ENCODE measurements at places on chromosomes 11 and 22.

GRCh38 chr11:44208976-44209603 lies 100.8 kb downstream of the ALX4 start:
- no peak for DNase-seq

DNA sequence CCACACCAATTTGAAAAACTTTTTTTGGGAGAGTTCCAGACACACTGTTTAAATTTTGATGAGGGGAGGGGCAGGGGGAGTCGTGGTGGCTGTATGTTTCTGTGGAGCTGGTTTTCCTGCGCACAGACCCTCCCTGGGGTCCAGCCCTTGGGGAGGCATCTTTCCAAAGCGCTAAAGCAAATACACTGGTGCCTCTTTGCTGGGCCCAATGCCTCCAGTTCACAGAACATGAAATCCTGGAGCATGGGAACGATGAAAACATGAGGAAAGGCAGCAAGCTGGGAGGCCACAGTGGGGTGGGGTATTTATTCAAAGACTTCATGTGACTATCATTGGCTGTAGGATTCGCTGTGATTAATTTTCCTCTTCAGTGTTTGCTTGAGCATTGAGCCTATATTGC lies 135.3 kb downstream of the CCDC34 start:
- DNase-seq: no peak

DNA sequence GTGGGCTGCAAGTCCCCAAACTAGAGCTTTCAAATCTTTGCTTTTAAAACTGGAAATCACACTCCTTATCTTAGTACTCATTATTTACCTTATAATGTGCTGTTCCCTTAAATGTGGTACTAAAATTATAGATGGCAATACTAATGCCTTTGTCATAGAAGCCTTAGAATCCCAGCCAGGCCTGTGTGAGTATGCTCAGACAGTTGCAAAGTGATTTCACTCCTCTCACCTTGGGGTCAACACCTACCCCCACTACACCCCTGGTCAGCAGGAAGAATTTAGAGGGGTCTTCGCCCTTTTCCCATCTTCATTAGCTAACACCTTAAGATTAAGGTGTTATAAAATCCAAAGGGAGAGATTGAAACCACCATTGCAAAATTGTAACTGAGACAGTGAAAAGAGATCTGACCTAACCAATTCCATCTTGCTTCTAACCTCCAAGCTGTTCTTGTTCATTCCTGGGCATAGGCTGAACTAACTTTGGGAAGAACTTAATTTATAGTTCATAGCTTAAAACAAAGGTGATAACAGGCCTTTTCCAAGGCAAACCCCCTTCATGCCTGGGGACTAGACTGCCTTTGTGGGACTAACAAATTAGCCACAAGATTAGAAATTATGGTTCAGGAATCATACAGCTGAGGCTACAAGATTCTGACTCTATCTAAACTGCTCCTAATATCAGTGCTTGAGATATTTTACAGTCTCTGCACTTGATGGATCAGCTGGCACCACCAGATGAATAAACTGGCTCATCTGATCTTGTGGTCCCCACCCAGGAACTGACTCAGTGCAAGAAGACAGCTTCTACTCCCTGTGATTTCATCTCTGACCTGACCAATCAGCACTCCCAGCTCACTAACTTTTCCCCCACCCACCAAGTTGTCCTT lies 10.4 kb upstream of the MRPL17 start:
- no peak for DNase-seq

DNA sequence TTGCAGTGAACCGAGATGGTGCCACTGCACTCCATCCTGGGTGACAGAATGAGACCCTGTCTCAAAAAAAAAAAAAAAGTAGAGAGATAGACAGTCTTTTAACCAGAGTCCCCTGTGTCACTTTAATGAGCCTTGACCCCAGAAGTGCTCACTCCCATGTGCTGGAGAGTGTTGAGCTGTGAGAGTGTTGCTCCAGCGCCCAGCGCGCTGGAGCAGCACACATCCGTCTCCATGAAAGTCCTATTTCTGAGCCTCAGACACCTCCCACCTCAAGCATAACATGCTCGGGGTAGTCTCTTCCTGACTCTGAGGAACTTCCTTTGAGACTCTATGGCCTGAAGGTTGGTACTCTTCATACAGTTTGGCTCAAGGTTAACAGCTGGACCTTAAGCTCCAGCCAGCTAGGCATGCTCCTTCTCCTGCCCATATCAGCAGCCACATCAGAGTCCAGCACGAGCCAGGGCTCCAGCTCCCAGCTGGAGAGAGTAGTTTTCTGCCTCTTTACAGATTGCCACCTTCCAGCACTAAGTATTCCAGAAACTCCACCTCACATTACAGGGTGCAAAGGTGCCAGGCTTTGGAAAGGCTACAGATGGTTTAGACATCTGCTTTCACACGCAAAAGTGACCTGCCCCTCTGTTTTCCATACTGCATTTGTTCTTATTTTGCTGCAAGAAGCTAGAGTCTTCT lies 29.4 kb upstream of the UBASH3B start:
- no peak for DNase-seq

DNA sequence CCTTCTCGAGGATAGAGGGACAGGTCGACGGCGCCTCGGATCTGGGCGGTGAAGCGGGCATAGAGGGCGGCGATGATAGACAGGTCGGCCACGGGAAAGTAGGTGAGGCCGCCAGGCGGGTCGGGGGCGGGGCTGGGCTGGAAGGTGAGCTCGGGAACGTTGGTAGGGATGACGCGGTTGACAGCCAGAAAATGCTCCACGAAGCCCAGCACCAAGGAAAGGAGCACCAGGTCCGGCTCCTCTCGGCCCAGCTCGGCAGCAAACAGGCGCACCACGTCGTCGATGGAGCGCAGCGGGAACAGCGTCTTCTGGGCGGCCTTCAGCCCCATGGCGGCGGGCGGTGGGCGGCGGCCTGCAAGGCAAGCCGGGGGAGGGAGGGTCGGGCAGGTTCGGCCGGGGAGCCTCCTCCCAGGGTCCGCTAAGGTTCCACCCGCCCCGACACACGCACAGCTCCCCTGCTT lies 540 bp downstream of the MEN1 start:
- no peak for DNase-seq

GRCh38 chr22:44648085-44648820 lies 53.8 kb upstream of the PRR5 start:
- no peak for DNase-seq

GRCh38 chr11:110199184-110199981 lies 97.0 kb downstream of the RDX start:
- no peak for DNase-seq

- DNase-seq: no peak
Measured at GRCh38 chr11:31656051-31656450, 146.5 kb downstream of the ELP4 start.

- no peak for DNase-seq
Measured at GRCh38 chr11:127274328-127274676, 273.7 kb upstream of the KIRREL3 start.

- DNase-seq: no peak
Measured at GRCh38 chr11:120130991-120131760, 6.7 kb downstream of the TRIM29 start.

GRCh38 chr11:81394311-81394710 lies 1339.4 kb downstream of the FAM181B start:
- peak; percentile 10 for DNase-seq

DNA sequence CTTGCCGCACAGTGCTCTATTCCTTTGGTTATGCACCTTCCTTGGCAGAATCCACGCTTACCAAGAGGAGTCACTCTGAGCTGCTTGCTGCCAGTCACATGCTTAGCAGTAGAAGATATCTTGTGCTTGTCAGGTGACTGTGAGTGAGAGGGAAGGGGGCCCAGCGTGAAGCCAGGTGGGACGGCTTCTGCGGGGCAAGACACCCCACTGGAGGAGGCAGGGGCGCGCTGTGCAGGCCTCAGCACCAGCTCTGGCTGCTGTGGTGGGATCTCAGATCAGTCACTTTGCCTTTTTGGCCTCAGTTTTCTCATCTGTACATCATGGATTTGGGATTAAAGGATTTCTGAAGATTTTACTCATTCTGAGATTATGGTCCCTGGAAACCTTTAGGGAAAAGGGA lies 63.9 kb upstream of the B3GAT1 start:
- no peak for DNase-seq

DNA sequence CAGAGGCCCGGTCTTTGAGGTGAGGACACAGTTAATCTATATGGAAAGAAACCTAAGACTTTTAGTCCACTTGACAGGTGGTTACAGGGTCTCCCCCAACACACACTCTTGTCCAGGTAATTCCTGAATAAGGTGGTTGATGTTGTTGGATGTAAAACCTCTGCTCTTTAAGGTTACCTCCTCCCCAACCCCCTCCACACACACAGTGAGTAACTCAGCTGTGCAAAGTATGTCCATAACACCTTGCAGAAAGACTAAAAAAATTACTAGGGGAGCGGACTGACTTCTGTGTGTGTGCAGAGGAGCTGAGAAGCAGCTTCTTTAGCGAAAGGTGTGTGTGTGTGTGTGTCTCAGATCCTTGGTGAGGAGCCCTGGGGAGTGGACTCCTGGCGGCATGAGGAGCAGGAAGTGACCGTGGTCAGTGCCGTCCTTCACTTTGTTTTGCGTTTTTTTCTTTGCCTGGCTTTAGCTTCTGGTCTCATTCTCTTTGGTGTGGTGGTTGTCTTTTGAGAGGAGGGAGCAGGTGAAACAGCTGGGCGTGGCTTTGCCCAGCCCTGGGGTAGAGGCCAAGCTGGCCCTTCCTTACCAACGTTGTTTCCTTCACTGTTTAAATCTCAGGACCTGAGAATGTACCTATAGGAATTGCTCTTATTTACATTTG lies 1.7 kb downstream of the ZBED4 start:
- no peak for DNase-seq

GRCh38 chr11:106249617-106250239 lies 172.3 kb downstream of the AASDHPPT start:
- DNase-seq: no peak

- no peak for DNase-seq
Measured at GRCh38 chr11:60195923-60196368, 13.1 kb upstream of the MS4A6A start.

DNA sequence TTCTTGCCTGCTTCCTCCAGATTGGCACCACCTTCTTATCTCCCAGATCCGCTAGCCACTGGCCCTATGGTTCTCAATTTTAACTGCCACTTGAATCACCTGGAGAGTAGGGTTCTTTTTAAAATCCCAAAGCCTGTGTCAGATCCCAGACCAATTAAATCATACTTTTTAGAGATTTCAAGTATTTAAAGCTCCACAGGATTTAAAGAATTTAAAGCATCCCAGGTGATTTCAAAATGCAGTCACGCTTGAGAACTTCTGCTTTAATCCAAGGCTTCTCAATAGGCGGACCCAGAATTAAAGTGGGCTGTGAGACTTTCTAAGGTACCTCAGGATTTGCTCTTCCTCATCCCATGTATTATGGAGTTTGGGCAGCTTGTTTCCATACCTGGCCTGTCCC lies 400.0 kb downstream of the SOX6 start:
- DNase-seq: no peak

DNA sequence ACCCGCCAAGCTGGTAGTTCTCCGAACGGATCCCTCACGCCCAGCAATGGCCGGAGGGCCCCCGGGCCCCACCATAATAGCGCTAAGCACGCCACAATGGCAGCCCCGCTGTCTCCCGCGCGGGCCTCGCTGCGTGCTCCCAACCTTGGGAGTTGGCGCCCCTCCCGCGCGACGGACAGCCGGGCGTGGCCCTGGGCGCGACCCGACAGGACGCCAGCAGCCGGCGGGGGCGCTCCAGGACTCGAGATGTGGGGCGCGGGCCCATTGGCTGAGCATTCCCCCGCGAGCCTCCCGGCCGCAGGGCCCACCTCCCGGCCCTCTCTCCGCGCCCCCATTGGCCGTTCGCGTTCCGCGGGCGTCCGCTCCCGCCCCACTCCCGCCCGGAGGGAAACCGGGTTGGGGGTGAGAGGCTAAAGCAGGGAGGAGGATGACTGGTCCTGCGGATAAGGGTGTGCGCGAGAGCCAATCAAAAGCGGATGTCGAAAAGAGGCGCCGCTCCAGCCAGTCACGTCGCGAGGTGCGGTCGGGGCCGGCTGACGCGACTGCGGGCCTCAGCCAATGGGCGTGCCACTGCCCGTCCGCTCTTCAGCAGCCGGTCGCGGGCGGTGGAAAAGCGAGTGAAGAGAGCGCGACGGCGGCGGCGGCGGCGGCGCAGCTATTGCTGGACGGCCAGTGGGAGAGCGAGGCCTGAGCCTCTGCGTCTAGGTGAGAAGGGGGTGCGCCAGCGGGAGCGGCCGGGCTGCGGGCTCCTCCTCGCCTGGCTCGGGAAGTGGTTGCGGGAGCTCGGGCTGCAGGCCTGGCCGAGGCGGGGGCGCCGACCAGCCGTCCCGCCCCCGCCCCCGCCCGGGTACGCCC lies at the start of gene FAR1:
TSS of gene FAR1 (plus strand) at position 567 of the 855 bp plus-strand sequence. CDS start 26,098 bp downstream, outside the sequence.
- DNase-seq: peak; percentile 99

- no peak for DNase-seq
Measured at GRCh38 chr11:70656252-70656651, 257.9 kb downstream of the CTTN start.

DNA sequence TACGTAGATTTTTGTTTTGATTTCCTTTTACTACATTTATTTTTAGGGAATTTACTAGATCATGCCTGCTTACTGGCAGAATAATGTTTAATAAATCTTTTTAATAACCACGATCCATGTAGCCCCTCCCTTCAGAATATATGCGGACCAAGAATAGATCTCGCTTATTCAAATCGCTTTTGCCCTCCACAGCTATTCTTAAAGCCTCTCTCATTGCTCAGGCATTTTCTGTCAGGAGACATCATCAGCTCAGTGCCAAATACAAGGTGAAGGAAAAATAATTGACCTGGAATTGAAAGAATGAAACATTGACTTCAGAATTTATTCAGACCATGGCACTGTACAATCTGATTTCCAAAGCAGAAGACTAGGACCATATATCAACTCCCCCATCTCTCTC lies 10.0 kb upstream of the JAML start:
- no peak for DNase-seq

- DNase-seq: no peak
Measured at GRCh38 chr11:122634501-122634900, 21.0 kb upstream of the UBASH3B start.

- no peak for DNase-seq
Measured at GRCh38 chr11:26765323-26765722, 43.5 kb upstream of the SLC5A12 start.

- no peak for DNase-seq
Measured at GRCh38 chr22:44383064-44383575, 70.4 kb upstream of the SHISAL1 start.

GRCh38 chr22:37501610-37502341 lies 15.6 kb upstream of the MFNG start:
- no peak for DNase-seq

GRCh38 chr11:103055221-103055890 lies 36.6 kb downstream of the DCUN1D5 start:
- peak; percentile 65 for DNase-seq

- DNase-seq: peak; percentile 12
Measured at GRCh38 chr22:27133681-27134314, 476.4 kb downstream of the MIAT start.

DNA sequence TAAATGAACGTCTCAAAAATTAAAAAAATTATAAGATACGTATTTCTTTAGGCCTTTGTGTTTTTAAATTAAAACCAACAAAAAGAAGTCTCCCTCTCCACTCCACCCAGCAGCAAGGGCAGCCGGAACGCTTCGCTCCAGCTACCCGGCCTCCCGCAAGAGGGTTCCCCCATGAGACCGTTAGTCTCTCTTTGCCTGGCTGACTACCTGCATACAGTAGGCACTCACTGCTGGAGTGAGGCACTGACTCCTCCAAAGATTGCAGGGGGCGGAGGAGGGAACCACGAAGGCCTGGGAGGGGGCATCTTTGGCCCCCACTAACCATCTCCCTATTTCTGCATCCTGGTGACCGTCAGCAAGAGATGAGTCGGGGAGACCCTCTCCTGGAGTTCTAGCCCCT lies 10.1 kb downstream of the CBX6 start:
- DNase-seq: no peak
